ENCODE measurements at places on chromosomes 12 and 14.

DNA sequence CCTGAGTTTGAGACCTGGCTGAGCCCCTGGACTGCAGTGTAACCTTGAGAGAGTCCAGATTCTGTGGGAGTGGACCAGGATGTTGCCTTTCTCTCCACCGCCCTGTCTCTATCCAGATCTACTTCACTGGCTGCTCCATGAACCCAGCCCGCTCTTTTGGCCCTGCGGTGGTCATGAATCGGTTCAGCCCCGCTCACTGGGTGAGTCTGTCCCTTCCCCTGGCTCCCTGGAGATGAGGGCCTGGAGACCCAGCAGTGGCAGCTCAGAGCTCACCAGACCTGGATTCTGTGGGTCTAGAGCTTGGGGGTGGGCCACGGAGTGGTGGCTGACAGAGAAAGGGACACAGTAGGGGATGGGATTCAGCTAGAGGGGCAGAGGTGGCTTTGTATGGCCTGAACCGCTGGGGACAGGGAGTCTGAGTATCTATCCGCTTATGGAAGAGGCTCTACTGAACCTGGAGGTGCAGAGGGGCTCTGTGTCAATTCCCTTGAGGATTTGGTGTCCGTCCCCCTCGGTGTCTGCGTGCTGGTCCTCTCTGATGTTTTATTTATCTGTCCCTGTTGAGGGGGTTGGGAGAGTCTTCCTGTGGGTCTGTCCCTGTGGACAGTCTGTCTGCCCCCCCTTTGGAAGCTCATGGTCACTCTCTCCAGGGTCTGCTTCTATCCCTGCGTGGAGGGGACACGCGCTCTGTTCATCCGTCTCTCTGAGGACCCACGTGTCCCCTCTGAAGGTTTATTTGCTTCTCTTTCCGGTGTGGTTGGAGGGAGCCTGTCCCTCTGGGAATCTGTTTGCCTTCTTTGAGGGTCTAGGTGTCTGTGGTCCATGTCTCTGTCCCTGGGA lies 2.5 kb downstream of the AQP5 start:
- no peak for DNase-seq

- DNase-seq, result no peak
Measured at GRCh38 chr14:80494769-80495168, 283.5 kb upstream of the DIO2 start.

DNA sequence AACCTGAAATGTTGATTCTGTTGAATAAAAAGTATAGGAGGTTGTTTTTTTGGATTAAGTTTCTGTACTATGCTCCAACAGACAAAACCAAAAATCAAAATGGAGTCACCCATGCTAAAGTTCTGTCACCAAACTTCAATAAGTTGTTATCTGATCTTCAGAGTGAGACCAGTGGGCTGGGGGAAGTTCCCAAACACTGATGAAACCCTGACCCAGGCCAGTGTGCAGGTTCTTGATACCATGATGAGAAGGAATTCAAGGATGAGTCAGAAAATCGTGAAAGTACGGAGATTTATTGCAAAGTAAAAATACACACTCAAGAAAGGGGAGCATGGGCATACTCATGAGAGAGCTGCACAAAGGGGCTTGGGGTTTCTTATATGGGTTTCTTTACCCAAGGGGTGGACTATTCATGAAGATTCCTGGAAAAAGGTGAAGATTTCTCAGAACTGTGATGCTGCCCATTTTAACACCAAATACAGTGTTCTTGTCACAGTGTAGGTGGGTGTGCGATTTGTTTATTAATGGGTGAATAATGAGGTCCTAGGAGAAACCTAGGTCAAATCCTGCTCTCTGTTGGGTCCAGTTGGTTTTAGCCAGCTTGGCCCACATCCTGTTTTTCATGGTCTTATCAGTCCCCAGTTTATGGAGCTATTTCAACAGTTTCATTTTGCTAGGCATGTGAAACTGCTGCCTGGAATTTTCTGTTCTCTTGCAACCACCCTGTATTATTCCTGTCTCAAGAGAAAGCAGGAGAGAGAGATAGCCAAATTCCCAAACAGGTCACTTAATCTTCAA lies 27.5 kb upstream of the DENND5B start:
- no peak for DNase-seq

- no peak for DNase-seq
Measured at GRCh38 chr14:90088176-90088575, 26.4 kb downstream of the KCNK13 start.

DNA sequence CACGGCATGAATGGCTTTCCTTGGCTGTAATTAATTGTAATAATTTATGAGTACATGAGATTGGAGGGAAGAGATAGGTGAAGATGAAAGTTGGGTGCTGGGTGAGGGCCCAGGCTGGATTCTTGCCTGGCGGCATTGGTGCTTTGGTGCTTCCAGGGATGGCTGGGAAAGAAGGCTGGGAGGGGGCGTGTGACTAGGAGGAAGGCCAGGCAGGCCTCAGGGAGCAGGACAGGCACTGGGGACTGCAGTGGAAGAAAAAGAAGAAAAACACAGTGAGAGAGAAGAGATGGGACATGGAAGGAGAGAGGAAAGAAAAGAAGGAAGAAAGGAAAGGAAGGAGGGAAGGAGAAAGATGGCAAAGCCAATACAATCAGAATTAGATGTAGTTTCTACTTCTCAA lies 3.7 kb downstream of the HOXC9 start:
- no peak for DNase-seq

- DNase-seq, result no peak
Measured at GRCh38 chr12:12909995-12910420, 18.6 kb downstream of the GPRC5A start.

DNA sequence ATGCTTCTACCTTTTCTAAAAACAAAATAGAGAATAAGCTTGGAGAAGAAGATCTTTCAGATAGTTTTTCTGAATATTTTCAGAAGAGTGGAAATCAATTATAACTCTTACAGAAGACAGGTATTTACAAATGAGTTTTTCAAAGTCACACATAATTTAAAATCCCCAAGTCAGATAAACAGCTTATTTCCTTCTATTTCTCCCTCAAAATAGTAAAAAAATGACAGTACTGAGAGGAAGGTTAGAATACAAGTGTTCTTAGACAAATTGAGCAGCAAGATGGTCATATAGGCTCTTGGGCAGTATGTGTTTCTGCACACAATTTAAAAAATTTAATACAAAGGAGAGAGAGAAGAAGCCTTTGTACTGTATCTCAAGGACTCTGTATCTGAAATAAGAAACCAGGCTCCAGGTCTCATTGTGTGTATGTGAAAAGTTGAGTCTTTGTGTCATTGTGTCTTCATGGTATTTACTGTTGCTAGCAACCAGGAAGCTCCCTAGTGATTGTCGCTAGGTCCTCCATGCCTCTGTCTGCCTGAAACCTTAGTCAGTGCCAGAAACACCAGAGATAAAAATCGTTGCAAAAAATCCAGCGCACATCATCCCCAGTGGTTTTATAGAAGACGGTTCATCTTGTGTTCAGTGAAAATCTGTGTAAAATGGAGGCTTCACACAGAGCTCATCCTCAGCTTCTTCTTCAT lies 12.9 kb upstream of the TUBA1A start:
- no peak for DNase-seq

GRCh38 chr12:116392061-116392460 lies 114.6 kb upstream of the MED13L start:
- no peak for DNase-seq

DNA sequence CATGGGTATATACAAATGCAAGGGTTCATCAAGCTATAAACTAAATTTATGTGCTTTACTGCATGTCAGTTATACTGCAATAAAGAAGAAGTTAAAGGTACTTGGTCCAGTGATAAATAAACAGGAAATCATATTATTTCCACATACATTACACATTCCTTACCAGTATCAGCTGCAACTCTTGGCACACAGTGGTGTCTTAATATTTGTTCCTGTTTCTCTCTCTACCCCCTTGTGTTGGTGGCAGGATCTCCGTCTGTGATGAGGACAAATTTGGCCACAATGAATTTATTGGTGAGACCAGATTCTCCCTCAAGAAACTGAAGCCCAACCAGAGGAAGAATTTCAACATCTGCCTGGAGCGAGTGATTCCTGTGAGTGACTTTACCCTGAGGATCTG lies 19.2 kb upstream of the OAS1 start:
- DNase-seq, result no peak

DNA sequence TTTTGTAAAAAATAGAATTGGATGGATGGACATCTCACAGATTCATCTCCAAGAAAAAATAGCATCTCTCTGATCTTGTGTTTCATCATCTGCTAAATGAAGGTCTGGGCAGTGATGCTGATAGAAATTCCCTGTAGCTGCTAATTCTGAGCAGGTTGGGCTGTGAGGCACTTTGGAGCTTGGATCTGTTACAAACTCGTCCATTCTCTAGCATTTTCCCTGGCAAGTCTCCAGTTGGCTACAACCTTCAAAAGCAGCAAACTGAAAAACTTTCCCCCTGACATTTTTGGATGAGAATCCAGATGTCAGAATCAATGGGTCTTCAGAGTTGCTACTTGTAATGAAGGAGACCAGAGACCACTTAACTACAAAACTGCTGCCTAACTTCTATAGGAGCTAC lies 72.7 kb downstream of the TPH2 start:
- no peak for DNase-seq

GRCh38 chr12:84058136-84058535 lies 854.5 kb downstream of the SLC6A15 start:
- DNase-seq, result no peak

DNA sequence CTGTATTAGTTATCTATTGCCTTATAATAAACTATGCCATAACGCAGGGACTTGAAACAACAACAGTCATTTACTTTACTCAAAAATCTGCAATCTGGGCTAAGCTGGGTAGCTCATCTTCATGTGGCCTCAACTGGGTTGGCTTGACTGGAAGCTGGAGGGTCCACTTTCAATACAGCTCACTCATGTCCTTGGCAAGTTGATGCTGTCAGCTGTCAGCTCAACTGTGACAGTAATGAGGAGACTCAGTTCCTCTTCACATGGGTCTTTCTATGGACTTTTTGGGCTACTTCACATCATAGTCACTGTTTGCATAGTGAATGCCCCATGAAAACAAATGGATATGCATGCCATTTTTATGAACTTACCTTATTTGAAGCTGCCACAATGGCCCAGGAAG lies 33.6 kb upstream of the STRAP start:
- no peak for DNase-seq

- DNase-seq, result no peak
Measured at GRCh38 chr14:26870722-26871617, 273.1 kb upstream of the NOVA1 start.

- DNase-seq, result no peak
Measured at GRCh38 chr12:112716099-112717093, 75.2 kb upstream of the RPH3A start.

DNA sequence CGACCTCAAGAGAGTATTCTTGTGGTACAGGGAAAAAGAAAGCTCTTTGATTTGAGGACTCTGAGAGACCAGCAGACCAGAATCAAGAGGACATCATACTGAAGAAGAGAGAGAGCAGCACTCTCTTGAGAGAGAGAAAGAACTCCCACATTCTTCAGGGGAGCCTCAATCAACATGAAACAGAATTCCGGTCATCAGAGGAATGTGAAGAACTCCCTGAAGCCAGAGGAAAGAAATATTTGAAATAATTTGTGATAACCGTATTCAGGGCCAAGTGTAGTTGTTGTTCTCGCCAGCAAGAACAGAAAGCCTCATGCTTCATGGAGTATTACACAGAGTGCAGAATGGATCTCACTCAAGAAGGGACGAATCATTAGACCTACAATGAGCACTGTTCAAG lies 363.8 kb upstream of the TMEM132C start:
- DNase-seq, result no peak

DNA sequence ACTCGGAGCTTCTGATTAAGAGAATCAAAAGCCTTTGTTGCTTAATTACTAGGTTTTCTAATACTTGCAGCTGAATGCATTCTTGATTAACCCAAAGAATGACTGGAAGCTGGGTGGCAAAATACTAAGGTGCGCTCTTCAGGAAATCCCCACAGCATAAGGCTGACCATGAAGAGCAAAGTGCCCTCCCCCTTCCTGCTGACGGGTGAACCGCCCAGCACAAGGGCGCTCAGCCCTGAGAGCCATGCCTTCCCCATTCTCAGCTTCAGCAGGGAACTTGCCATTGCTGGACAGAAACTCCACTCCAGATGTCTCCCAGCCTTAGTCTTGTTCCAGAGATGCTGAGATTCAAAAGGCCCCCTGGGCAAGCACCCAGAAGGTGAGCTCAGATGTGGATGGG lies 27.2 kb upstream of the FBRSL1 start:
- no peak for DNase-seq

DNA sequence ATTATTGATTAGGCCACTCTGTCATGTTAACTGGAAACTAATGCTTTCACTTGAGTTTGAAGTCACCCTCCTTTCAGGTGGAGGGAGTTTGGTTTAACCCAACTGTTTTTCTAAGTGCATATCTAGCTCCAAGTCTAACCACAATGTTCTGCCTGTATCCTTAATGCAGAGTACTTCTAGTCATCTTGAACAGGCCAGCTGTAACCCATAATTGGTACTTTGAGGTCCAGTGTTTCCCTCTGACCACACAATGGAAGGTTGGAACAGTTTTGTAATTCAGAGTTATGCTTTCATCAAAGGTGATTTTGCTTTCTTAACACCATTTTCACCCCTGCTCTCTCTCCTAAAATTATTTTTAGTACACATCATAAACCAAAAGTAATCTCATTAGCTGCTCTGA lies 237.2 kb upstream of the DCN start:
- DNase-seq, result no peak

Data from GOT3 (cell line).